ENCODE measurements at places on chromosomes 2 and 18.

DNA sequence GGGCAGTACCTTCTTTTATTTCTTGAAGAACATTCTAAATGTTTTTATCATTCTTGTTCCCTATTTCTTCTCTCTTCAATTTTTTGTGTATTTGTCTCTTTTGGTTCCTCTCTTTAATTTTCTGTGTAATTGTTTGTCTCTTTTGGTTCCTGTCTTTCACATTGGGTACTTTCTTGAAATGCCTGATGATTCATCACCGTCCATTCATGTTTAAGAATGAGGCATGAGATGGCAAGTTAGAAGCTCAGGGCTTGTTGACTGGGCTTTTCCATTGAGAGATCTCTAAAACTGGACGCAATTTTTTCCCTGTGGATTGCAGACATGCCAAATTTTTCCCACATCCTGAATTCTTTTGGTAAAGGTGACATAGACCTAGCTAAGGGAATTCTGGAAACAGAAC is 33.7 kb upstream of the IL1R2 start:
- no peak for DNase-seq

DNA sequence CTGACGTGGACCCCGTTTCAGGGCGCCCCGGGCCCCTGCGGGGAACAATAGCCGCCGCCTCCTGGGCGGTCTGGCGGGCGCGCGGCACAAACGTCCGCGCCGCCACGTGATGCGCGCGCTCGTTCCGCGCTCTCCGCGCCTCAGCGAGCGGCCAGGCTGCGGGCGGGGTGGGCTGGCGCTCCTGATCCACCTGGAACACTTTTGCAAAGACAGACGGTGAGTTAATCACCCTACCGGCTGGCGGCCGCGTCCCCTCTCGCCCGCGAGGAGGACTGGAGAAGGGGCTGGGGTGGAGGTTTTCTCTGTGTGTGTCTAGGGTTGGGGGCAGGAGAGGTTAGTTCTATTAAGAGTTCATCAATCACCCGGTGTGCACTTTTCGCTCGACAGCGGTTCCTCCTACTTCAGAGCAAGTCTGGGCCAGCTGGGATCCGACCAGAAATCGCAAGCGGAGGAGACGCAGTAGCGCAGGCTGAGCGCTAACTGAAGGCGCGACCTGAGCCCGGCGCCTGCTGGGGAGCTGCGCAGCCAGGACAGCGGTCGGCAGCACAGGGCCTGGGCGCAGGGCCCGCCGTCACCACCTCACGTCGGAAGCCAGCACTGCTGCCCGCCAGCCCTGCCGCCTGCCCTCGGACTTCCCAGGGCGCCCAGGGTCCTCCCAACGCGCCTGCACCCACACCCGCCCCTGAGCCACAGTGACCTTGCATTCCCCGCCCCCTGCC is 10.3 kb upstream of the HOXD1 start:
- DNase-seq: peak; percentile 98

- DNase-seq: peak; percentile 88
These were observed 1101.4 kb downstream of the CBLN2 start for GRCh38 chr18:71442731-71443141.

DNA sequence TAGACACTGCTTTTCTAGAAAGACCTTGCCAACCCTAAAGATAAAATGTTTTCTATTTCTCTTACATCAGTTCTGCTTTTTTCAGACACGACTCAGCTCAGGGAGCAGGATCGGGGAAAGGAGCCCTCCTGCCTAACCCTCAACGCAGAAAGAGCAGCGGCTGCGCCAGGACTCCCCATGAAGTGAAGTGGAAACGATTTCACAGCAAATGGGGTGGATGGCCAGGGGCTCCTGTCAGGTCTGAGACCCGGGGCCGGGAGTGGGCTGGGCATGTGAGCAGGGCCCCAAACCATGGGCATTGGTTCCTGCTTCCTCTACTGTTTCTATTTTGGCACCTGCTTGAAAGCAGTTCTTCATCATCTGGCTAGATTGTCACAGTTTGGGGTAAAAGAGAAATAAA is 89.4 kb upstream of the PXDN start:
- DNase-seq: no peak

- DNase-seq: no peak
These were observed 38.1 kb downstream of the DLGAP1 start for GRCh38 chr18:4416976-4417375.

- no peak for DNase-seq
These were observed 14.5 kb downstream of the SESTD1 start for GRCh38 chr2:179250095-179250494.

- DNase-seq: peak; percentile 46
These were observed 202.6 kb upstream of the SMAD2 start for GRCh38 chr18:48132797-48133655.

GRCh38 chr2:80651435-80651834 is 346.9 kb upstream of the LRRTM1 start:
- DNase-seq: no peak

DNA sequence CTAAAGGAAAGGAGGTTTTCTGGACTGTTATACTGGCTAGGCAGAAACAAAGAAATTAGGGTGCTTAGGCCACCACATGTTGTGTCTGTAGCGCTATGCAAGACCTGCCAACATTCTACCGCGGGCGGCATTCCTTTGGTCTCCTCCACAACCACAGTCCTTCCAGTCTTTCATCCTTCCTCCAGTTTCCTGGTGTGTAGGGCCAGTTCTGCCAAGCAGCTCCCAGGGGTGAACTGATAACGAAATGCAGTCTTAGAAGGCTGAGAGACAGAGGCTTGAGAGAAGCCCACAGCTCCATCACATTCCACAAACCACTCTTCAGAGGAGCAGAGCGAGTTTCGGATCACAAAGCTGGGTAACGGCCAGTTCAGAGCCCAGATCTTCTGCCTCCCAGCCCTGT is 19.5 kb upstream of the CXXC1 start:
- no peak for DNase-seq

GRCh38 chr18:60053747-60054304 is 154.0 kb downstream of the PMAIP1 start:
- DNase-seq: no peak

DNA sequence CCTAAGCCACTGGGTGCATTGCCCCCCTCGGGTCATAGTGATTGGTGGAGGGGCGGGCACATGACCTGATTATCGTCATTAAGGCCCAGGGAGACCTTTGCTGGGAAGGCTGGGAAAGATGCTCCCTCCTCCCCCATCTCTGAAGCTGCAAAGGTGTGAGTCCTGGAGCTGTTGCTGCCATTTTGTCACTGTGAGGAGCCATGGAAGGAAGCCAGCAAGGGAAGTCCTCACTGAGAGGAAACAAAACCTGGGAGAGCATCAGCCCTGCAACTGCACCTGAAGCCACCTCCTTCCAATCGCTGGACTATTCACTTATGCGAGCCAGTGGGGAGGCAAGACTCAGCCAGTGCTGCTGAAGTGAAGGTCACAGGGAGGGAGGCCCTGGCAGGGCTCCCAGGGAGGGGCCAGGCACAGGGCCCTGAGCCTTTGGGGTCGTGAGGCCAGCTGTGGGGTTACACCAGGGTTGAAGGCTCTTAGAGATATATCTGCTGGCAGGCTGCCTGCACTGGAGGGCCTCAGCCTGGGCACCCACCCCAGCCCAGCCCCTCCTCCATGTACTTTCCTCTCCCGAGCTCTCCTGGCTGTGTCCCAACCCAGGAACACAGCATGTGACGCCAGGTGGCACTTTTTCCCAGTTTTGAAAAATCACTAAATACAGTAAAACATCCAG is 10.7 kb upstream of the FAHD2A start:
- DNase-seq: no peak

GRCh38 chr18:395456-396250 is 104.8 kb downstream of the COLEC12 start:
- peak; percentile 84 for DNase-seq

DNA sequence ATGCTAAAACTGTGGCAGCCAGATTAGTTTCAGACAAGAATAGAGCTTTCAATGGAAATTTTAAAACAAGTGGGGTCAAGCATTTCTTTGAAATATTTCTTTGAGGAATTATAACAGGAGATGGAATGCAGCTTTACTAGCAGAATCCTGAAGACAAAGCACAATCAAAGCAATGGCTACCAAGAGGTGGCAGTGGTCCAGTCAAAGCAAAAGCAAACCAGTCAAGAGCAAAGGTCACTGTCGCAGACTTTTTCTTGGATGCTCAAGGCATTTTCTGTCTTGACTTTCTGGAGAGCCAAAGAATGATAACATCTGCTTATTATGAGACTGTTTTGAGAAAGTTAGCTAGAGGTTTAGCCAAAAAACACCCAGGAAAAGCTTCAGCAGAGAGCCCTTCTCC is 351.2 kb upstream of the DLGAP1 start:
- DNase-seq: no peak

DNA sequence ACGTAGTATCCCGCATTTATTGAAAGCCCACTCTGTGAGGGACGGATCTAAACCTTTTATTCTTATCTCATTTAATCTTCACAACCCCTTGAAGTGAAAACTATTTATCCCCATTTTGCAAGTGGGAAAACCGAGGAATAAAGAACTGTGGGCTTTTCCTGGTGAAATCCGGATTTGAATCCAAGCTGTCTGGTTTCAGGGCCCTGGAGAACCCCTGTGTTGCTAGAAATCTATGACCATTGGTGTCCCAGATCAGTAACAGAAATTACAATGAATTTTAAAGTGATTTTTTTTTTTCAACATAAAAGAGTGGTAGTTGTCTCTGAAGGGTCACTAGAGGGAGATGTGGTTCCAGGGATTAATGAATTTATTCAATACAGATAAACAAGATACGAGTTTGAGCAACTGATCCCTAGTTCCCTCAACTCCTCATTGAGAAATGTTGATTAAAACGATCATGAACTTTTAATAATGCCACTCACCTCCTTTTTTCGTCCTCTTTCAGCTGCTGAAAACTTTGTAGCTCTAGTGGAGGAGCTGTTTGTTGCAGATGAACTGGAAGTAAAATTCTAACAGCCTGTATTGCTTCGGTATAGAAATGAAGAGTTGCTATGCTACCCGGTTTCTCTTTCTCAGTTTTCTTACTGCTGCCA is 940 bp downstream of the XRCC5 start:
- peak; percentile 35 for DNase-seq

- DNase-seq: peak; percentile 67
These were observed 91.7 kb downstream of the KLF7 start for GRCh38 chr2:207073801-207074678.

- DNase-seq: no peak
These were observed 6.9 kb downstream of the OXER1 start for GRCh38 chr2:42756966-42757513.

- no peak for DNase-seq
These were observed 139.7 kb downstream of the PRPF40A start for GRCh38 chr2:152577579-152577978.

DNA sequence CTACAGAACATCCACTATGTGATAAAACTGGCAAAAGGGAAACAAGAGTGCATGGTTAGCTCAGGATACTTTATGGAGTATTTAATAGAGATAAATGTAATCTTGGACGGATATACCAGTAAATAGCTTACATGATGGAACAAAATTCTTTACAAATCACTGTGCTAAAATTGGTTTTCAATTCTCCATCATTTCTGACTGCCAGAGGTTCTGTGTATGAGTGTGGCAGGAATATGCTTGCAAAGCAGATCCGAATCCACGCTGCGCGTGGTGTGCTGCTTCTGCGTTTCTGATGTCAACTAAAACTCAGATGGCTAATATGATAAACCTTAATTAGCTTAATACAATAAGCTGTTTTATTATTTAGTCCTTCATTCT is 2.1 kb downstream of the ZNF532 start:
- DNase-seq: no peak

DNA sequence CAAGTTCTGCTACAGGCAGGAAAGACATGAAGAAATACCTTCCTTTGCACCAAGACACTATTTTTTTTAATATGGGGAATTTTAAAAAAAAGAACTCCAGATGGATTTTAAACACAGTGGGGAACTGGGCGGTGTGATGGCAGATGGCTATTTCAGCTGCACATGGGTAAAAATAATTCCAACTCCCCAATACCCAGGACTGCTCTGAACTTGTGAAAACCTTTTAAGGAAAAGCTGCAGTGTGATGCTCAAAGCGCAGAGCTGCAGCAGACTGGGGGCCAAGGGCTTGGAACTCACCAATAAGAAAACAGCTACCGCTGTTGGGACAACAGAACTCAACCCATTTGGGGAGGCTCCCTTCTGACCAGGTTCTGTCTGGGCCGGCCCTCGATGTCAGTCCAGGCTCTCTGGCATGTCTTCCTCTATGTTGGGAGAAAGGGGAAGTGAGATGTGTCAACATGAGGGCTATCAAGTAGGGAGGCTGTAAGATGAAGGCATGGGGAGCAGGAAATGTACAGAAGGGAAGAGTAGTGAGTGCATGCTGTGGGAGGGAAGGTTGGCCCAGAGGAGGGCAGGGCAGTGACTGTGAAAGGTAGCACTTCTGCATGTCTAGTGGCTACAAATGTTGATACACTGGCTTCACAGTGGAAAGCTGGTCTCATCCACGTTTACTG is 64.0 kb upstream of the SLC14A2 start:
- no peak for DNase-seq

GRCh38 chr2:83016343-83017110 is 1442.6 kb downstream of the SUCLG1 start:
- no peak for DNase-seq

GRCh38 chr2:230335461-230335863 is 8.5 kb downstream of the SP140L start:
- no peak for DNase-seq

- no peak for DNase-seq
These were observed 619.6 kb upstream of the TMEFF2 start for GRCh38 chr2:192814376-192814775.

- peak; percentile 14 for DNase-seq
These were observed 114.3 kb downstream of the LNPK start for GRCh38 chr2:175887776-175888175.

DNA sequence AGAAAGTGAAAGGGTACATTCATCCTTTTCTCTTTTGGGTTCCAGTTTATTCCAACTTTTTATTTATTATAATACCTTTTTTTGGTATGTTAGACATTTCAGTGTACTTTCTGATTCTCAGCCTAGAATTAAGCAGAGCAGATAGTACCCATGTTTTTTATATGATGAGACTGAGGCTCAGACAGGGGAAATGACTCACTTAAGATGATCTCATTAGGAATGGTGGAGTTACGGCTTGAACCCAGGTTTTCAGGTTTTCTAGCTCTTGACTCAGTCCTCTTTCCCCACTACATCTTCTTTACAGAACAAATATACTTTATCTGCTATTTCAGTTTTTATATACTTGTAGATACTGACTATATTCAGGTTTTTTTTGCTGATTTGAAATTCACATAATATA is 51.7 kb upstream of the OTX1 start:
- no peak for DNase-seq

- DNase-seq: no peak
These were observed 194.9 kb downstream of the CTIF start for GRCh38 chr18:48733643-48734253.

- no peak for DNase-seq
These were observed 1.4 kb upstream of the SOX11 start for GRCh38 chr2:5690718-5691220.

All from NCI-H1417 (cell line).